Fibroblast of the conjunctiva (primary cell): ENCODE measurements at places on chromosomes 7 and 10.

DNA sequence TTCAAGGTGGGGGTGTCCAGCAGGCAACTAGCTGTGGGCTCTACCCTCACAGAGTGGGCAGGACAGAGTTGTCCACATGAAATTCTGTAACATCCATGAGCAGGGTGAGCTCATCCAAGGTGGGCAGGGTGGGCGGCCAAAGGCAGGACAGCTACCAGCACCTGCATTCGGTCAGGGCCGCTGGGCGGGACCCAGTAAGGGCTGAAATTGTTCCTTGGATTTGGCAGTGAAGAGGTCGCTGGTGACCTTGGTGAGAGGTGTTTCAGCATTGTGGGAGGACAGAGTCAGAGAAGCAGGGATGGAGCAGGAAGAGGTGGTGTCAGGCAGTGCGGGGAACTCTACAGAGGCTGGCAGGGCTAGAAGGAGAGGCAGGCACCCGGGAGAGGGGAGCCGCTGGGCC, 23.9 kb downstream of the ADCYAP1R1 start:
- DNase-seq: no peak

- DNase-seq: no peak
Measured at GRCh38 chr10:30705625-30706149, 76.1 kb upstream of the LYZL2 start.

GRCh38 chr10:30781670-30782121, 152.1 kb upstream of the LYZL2 start:
- no peak for DNase-seq

DNA sequence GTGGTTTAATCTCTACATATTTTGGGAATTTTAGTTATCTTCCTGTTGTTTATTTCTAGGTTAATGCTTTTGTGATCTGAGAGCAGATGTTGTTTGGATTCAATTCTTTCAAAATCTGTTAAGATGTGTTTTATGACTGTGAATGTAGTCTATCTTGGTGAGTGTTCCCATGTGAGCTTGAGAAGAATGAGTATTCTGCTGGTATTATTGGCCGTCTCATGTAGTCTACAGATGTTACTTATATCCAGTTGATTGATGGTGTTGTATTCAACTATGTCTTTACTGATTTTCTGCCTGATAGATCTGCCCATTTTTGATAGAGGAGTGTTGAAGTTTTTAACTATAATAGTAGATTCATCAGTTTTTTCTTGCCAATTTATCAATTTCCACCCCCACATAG, 141.4 kb upstream of the FOXP2 start:
- no peak for DNase-seq

DNA sequence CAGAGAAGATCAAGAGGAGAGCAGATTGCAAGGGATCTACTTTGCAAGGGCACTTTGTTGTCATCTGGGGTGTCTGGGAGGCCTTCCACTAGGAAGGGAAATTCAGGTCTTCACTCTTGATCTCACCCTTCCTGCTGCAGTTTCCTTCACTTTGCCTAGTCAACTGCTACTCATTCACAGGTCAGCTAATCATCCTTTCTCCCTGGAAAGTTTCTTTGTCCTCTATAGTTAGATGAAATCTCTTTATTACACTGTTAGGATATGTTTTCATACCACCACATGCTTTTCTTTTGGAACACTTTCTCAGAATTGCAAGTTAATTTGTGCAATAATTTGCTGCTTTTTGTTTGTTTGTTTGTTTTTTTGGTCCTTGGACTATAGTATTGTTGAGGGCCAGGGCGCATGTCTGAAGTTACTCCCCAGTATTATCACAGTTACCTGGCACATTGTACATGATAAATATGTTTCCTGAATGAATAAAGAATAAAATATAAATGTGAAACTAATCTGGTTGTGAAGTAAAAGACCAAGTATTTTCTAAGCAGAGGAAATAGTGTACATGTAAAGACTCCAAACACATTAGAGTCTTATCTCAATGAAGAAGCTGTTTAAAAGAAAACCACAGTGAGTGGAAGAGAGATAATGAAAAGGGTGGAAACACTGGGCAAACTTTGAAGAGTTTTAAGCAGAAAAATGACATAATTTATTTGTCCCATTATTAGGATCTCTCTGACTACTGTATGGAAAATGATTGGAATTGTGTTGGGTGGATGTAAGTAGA, 139.9 kb upstream of the DGKB start:
- DNase-seq: no peak

- DNase-seq: no peak
Measured at GRCh38 chr10:76205361-76205760, 773.9 kb downstream of the LRMDA start.

- DNase-seq: no peak
Measured at GRCh38 chr10:63446716-63447440, 18.9 kb downstream of the JMJD1C start.

GRCh38 chr7:753190-753589, 26.1 kb upstream of the PRKAR1B start:
- no peak for DNase-seq

DNA sequence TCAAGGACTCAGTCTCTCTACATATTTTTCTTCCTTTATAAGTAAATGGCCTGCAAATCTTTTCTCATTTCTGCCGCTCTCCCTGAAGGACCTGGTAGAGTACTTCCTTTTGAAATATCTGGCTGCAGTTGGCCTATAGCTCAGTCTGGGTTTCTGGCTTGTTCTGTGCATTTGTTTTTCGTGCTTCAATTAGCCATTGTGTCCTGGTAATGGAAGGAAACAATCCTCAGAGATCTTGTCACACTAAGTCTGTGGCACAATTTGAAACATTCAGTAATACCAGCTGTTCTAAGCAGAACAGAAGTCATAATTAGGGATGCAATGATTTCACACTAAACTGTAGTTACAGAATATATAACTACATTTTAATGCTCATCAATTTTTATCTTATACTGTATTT, 545.0 kb downstream of the NRG3 start:
- no peak for DNase-seq

DNA sequence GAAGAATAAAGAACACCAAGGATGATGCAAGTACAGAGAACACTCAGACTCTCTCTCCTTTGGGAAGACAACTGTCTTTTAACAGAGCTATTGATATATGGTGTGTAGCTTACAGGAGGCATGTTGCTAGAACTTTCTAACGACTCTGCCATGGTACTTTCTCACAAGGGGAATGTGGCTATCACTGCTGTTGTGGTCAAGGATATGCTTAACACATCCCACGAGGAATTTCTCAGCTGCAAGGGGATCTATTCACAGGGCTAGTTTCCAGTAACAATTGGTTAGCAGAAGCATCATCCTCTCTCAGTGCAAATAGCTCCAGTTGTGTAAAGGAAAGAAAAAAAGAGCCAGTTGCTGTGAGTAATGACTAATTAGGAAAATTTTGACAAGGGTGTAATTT, 826.0 kb downstream of the SORCS1 start:
- DNase-seq: no peak

DNA sequence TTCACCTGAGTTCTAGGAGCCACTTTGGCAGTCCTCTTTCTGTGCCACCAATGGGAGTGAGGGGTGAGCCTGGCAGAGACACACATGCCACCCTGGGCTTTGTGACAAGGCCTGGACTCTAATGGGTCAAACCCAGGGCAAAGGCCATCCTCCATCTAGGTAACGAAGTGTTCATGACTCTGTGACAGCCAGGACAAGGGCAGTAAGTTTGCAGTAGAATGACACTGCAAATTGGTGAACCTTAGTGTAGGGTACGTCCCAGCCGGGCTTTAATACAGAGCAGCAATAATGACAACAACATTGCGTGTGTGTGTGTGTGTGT, 43.3 kb downstream of the PAPSS2 start:
- DNase-seq: no peak

DNA sequence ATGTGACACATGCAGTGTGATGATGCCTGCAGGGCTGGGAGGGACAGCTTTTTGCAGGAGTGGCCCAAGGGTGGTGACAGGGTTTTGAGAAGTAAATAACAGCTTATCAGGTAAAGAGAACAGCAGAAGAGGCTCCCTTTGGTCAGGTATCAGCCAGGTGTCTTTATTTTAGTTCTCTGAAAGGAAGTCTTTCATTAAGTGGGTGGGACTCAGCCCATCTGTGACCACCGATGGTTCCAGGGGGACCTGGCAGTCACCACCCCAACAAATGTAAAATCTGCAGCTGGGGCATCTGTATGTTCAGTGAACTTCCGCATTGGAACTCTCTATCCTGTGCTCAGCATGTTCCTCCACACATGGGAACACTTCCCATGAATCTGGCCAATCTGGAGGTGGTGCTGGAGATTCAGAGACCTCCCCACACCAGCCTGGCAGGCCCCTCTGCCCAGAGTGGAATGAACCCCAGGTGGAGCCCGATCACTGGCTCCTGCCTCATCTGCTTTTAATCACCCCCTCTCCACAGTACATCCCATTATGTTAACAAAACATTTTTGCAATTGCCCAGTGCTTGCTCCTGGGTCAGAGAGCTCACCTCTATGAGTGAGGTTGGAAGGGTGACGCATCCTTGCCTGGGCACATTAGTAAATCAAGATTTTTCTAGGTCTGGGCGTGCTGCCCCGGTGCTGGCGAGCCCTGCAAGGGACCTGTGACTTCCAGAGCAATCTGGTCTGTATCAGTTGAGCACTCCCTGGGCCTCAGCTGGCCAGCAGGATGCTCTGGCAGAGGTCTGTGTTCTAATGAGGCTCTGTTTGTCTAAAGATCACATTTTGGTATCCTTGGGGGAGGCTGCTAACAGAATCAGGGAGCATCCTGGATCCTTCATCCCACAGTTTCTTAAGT, 140.4 kb upstream of the GDF10 start:
- DNase-seq: no peak

GRCh38 chr7:136956232-136956631, 87.8 kb downstream of the CHRM2 start:
- DNase-seq: no peak

- DNase-seq: no peak
Measured at GRCh38 chr7:120984406-120984805, 4.1 kb upstream of the CPED1 start.

GRCh38 chr7:152344253-152344652, 91.5 kb downstream of the KMT2C start:
- no peak for DNase-seq

- no peak for DNase-seq
Measured at GRCh38 chr7:55557666-55558188, 14.6 kb downstream of the VOPP1 start.

DNA sequence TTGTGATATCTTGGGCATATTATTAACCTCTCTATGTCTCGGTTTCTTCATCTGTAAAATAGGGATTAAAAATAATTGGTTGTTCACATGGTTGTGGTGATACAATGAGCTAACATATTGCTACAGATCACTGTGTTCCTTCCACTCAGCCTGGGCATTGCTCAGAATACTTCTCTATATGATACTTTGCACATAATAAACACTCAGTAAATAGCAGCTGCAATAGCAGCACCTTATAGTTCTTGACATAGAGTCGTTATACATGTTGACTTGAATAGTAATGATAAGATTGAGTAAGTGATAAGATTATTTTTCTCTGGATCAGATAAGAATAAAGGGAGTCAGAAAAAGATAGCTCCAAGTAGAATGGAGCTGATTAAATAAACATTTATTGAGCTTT, 42.3 kb downstream of the PTTG1IP2 start:
- DNase-seq: no peak
